ENCODE measurements at places on chromosomes 3 and 15. TPM values are rescaled to one million over a fixed set of nuclear protein-coding genes. Genes with fewer than 3 reads are reported as not detected.

DNA sequence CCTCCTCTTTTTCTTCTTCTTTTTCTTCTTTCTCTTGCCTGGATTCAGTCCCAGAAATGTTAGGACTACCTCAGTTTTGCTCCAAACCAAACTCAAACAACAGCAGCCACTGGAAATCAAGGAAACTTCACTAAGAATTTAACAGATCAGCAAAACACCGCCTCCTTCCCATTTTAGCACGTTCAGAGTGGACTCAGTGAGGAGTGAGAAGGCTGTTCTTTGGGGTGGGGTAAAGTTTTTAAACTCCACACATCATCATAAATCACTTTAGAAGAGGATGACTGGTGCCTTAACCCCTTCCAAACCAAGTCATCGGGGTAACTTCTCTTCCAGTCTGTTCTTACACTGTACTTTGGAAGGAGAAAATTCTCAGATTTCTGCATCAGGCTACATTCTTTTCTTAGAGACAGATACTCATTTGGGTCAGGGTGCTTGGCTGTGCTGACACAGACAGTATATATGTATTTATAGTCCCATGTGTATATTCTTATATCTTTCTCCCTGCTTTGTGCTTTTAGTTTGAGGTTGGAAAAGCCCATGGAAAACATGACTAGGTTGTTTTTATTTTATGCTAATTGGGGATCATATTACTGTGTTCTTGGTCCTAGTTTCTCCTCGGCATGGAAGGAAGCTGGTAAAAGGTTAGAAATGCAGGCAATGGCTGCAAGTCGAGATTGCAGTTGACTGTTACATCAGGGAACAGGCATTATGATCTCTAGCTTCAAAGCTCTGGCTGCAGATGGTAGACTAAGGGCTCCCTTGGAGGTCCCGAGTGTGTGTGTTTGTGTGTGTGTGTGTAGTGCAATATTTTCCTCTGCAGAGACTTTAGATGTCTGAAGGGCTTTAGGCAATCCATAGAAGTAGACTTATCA lies at the start of gene CCDC80:
Gene CCDC80 (minus strand): TSS at position 214 of the 872 bp plus-strand sequence. CDS start 1,238 bp downstream, outside the sequence.
- DNase-seq, result peak; percentile 76

The RARRES1 gene
- total RNA-seq, result 4.9 TPM

The PTX3 gene
- 10.5 TPM for total RNA-seq

- peak; percentile 54 for DNase-seq
Observed at GRCh38 chr3:7682822-7683229, 818.8 kb upstream of the LMCD1 start.

DNA sequence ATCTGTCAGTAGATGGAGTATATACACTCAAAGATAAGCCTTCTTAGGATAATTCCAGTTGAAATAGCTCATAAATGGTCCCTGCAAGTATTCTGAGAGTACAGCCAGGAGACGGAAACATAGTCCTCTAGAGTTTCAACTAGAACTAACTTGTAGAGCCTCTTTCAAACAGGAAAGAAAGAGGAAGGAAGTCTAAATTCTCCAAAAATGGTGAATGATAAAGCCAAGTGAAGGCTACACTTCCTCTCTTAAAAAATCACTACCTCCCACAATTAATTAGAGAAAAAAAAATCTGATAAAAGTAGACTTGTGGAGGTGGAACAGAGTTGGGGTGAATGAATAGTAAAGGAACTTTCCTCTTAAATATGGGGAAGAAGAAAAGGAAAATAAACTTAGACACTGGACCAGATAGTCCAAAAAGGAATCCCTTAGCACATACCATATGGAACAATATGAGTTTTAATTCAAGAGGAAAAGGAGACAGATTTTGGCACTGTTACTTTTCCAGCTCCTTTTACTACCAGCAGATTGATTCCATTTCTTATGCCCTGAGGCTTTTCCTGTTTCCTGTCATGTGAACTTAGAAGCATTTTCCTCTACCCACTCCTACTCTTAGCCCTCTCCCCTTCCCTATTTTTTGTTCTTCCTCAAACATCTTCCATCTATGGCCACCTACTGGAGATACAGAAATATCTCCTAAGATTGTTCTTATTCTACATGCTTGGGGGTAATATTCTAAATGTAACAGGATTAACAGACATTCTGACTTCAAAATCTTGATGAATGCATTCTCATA lies 207.6 kb downstream of the CHST2 start:
- DNase-seq, result no peak

DNA sequence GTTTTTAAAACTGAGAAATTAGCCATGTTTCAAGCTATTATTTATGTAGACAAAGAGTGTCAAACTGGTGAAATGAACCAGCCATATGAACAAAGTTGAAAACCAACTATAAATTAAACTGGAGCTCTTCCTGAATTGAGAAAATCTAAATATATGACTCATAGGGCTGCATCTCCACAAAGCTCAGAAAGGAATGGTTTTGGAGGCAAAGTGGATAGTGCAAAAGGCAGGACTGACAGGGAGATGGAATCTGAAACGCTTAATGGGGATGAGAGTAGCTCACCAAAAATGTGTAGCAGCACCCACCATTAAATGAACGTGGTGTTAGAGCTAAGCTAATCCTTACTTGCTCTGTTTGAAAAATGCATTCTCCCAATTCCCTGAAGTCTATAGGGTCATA lies 1066.0 kb downstream of the AGBL1 start:
- no peak for DNase-seq

- DNase-seq, result no peak
Observed at GRCh38 chr3:138691351-138691750, 82.8 kb downstream of the FAIM start.

The PP2D1 gene
- not detected for total RNA-seq

- no peak for DNase-seq
Observed at GRCh38 chr3:38368238-38368637, 21.7 kb downstream of the XYLB start.

DNA sequence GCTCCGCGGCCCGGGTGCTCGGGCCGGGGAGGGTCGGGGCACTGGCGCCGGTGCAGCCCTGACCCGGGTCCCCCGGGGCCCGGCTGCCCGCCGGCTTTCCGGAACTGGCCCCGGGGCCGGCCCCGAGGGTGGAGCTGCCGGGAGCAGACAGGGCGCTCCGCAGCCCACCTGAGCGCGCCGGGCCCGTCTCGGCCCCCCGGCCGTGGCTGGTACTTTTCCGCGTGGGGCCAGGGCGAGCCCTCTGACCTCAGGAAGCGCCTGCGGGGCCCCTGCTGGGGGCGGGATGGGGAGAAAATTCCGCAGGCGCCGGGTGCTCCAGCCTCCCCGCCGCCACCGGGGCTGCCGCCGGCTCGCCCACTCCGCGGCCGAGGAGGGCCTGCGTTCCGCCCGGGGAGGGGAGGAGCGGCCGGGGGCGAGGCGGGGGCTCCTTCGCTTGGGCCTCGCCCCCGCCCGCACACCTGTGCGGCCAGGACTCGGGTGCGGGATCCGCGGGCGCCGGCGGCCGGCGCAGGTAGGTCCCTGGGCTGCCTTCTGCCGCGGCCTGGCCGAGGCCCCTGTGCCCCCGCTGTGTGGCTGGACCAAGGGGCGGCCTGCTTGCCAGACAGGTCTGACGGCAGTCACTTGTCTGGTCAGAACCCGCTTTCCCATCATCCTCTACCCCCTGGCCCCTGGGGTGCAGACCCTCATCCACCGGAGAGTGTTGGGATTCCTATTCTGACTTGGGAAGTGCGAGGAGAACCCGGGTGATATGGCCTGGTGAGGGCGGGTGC lies 3.5 kb downstream of the FURIN start:
- DNase-seq, result peak; percentile 56

DNA sequence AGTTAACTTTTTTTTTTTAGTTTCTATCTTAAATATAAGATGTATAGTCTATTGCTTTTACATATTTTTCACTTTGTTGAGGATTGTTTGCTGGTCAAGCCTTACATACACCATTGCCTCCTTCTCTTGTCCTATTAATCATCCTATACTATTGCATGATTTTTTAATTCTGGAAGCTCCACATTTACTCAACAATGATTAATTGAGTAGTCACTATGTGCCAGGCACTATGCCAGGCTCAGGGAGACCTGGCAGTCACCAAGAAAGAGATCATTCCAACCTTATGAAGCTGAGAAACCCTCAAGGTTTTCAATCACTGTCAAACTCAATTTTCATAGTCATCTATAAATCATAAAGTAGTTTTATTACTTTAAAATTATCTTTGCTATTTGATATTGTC lies 626.2 kb downstream of the IGSF11 start:
- no peak for DNase-seq

GRCh38 chr3:196159952-196160804 lies 51.0 kb downstream of the ZDHHC19 start:
- peak; percentile 6 for DNase-seq

DNA sequence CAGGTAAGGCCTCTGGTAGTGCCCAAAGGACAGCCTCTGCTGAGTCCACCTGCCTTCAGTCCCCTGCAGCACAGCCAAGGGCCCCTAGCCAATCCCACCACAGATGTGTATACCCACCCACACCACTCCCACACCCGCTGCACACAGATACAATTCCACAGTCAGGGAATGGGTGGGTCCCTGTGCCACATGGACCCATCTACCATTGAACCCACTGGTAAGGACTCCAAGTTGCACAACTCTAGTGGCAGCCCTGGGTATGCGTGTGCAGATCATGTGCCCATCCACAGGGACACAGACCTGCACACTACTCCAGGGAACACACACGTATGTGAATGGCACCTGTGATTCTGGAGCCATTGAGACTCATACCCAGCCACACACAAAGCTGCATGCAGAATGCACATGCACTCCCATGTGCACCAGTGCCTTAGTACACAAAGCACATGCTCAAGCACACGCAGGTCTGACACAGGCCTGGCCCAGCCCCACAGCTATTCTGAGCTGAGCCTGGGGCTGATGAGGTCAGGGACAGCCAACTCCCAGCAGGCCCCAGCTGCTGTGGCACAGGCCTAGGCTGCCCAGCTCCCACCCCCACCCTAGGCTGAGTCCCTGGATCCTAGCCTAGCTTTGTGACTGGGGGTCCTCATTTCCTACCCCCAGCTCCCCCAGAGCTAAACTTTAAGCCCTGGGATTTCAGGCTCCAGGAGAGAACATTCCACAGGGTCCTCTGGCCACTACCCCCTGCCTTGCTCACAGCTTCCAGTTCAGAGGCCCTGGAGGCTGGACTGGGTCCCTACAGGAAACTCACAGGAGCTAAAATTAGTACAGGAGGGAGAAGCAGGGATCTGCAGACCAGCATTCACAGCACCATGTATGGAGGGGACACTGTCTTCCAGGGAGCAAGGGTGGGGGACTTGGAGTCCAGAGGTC lies 2.7 kb upstream of the ALS2CL start:
- DNase-seq, result no peak

The TNNC1 gene
- 32.1 TPM for total RNA-seq

- peak; percentile 24 for DNase-seq
Observed at GRCh38 chr3:147404800-147405230, 1.5 kb downstream of the ZIC4 start.

The GOLGA8R gene
- 1.6 TPM for total RNA-seq

- DNase-seq, result no peak
Observed at GRCh38 chr3:160150066-160150465, 75.2 kb upstream of the C3orf80 start.

The TRAK1 gene
- 8.1 TPM for total RNA-seq

- no peak for DNase-seq
Observed at GRCh38 chr3:1348547-1348946, 255.7 kb downstream of the CNTN6 start.

DNA sequence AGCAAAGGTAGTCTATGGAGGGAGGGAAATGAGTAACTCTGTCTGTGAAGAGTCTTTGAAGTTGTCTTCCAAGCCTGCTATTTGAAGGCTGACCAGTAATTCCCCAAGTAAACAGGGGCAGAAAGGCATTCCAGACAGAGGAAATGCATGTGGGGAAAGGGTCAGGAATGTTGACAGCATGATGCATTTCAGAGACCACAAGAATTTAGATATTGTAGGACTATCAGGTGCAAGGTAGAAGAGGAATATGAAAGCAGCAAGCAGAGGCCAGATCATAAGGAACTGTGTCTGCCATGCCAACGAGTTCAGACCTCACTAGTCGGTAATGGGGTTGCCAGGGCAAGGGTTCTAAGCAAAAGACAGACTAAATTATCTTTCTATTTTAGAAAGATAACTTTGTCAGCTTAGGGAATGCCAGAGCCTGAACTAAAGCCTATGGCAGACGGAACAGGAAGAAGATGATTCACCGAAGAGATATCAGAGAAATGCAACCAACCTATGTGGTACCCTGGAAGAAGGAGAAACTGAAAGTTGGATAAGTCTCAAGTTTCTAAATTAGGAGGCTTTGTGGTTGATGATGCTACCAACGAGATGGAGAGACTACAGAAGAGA lies 327.0 kb upstream of the RORA start:
- DNase-seq, result peak; percentile 49

GRCh38 chr3:29789686-29790085 lies 508.8 kb downstream of the RBMS3 start:
- DNase-seq, result no peak

The THSD4 gene
- total RNA-seq, result 14.6 TPM

DNA sequence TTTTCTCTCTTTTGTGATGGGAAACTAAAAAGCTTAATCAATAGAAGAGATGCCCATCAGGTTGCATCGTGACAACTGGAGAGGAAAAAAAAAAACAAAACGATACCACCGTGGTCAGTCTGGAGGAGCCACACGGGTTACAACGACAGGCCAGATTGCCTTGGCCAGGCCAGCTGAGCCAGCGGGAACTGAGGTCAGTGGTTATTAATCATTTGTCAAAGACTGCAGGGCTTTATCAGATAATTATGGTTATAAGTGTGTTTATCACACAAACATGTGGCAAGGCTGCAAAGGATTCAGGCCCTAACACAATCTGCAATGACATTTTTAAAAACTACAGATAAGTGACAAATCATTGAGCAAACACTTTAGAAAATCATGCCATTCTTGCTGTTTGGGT lies 135.0 kb upstream of the FAM3D start:
- no peak for DNase-seq

The CNTN6 gene
- not detected for total RNA-seq

The SI gene
- total RNA-seq, result not detected

- DNase-seq, result no peak
Observed at GRCh38 chr3:156131241-156131640, 10.9 kb downstream of the KCNAB1 start.

DNA sequence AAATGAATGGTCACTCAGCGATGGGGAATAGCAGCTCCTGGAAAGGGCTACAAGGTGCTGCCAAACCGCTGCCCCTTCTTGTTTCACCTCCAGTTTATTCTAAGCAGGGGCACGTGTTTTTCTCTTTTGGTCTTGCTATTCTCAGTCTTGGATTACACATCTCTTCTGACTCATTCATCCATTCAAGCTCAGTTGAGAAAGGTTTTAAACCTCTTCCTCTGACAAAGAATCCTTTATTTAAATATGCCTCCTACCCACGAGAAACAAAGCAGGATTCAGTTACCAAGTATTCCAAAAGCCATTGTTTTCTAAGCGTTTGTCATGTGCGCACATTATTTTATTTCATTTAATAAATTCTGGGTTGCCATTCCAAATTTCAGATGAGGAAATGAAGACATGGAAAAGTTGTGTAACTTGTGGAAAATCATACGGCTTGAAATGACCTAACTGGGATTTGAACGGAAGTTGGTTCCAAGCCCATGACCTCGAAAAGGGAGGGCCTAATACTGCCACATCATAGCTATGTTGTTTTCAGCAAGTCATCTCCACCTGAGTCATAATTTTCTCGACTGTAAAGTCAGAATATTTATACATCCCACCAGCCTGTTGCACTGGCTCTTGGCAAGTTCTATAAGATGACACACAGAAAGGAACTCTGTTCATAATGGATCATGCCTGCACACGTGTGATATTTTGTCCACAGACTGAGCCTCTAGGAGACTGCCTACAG lies 292.0 kb upstream of the SLCO3A1 start:
- DNase-seq, result peak; percentile 36
